Daoy (cell line): ENCODE measurements at places on chromosomes 16 and 17. TPM values are rescaled to one million over a fixed set of nuclear protein-coding genes. Genes with fewer than 3 reads are reported as not detected.

DNA sequence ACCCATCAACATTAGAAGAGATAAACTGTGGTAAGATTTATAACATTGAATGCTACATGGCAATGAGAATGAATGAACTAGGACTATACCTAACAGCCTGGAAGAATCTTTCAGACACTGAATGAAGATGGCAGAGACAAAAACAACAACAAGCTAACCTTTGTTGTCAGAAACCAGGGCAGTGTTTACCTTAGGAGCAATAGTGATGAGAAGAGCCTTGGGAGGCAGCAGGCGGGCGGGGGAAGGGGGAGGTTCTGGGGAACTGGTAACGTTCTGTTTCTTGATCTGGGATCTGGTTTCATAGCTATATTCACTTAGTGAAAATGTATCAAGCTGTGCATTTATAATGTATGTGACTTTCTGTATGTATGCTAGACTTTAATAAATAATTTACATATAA is 139.0 kb upstream of the TNRC6C start:
- no peak for DNase-seq

DNA sequence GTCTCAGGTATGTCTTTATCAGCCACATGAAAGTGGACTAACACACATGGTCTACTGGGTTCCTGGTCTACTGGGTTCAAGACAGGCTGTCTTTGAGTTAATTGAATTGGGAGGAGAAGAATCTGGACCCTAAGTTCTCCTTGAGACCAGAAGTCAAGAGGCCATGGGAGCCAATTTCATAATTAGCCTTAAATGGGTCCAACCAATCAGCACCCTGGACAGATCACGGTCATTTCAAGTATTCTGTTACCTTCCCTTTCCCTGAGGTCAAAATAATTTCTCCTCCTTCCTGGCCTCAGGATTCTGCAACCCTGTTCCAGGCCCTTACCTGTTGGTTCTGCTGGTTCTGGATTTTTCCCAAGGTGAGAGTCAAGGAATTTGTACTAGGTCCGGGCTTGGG is 23.8 kb downstream of the OSBPL7 start:
- no peak for DNase-seq

- no peak for DNase-seq
Measured at GRCh38 chr17:43900858-43901754, 6.2 kb downstream of the MPP2 start.

The KRTAP4-9 gene
- total RNA-seq, result not detected in 2 replicates

The KSR1 gene
- total RNA-seq, result 55.3 and 59.5 TPM in 2 replicates
